ENCODE measurements at places on chromosomes 16 and 17. TPM values are rescaled to one million over a fixed set of nuclear protein-coding genes. Genes with fewer than 3 reads are reported as not detected.
A peak's percentile ranks its signal among the peaks of the same experiment; 100 is the strongest.

The CFAP119 gene
- total RNA-seq, result 4.0 TPM

DNA sequence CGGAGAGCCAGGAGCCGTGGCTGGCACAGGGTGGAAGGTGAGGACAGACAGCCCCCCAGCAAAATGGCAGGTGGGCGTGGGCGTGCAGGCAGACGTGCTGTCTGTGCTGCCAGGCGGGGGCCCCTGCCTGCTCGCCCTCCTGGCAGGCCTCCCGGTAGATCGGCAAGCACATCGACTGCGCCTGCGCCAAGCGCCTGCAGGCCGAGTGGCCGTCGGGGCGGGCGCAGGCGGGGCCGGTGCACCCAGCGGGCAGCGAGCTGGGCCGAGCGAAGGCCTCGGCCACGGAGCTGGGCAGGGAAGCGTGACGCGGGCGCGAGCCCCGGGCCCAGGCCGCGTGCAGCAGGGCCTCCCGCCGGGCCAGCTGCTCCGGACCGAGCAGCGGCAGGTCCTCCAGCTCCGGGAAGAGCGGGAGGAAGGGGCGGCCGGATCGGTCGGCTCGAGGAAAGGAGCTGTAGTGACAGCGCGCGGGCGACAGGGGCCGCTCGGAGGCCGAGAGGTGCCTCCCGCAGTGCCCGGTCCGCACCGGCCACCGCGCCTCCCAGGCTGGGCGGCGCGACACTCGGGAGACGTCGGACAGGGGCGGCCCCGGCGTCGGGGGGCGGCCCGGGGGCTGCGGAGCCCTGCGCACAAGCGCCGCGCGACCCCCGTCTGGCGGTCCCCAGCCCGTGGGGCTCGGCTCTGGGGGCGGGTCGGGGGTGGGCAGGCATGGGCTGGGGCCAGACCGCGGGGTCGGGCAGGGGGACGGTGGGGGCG is 16.9 kb downstream of the GRIN2C start:
- DNase-seq, result peak; percentile 31

- DNase-seq, result no peak
These were observed 7.5 kb upstream of the DNAJA2 start for GRCh38 chr16:46980926-46981325.

DNA sequence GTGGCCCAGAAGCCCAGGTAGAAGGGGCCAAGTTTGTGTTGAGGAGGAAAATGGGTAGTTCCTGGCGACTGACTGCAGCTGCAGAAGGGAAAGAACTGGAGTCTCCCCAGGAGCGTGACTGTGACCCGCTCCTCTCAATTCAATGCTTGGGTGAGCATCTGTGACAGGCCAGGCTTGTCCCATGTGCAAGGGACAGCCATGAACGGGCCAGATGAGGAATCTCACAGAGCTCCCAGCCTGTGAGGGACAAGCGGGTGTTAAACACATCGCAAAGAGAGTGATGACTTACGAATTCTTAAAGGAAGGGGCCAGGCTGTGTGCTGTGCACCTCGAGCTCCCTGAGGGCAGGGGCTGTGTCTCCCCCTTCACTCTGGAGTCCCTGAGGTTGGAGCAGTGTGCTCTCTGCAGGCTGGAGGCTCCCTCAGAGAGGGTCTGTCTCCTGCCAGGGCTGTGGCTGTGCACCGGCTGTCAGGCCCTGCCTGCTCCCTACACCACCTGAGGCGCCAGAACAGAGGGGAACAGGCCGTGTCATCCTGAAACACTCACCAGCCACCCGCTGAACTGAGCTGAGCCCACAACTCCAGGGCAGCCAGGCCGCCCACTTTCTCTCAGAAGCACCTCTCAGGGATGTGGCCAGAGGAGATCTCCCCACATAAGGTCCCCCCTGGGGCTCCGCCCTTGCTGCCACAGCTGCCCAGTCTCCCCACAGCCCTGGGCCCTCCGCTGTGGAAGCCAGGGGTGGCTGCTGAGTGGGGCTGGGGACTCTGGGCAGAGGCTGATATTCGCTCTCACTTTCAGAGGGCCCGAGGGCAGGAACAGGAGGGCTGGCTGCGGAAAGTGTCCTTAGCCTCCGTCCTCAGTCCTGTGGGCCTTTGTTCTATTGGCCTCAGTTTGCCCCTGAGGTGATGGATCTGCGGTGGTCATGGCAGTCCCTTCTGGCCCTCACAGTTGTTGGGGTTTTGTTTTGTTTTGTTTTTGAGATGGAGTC is 25.7 kb upstream of the NXPH3 start:
- no peak for DNase-seq

DNA sequence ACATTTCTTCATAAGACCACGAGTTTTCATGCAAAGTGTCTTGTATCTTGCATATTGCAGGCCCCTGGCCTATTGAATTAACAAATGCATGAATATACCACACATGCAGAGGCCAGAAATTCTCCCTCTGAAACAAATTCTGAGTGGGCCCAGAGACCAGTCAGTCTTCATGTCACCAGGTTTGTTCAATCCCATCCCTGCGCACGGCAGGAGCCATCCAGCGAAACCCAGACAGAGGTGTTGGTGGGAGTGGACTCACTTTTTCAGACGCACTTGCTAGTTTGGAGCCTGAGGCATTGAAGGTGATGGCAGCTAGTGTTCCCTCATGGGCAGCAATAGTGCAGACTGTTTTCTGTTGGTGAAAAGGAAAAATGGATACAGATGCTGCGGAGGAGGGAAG is 21.9 kb downstream of the WIPI1 start:
- DNase-seq, result no peak

- peak; percentile 55 for DNase-seq
These were observed 21.8 kb downstream of the CEP131 start for GRCh38 chr17:81200695-81201580.

DNA sequence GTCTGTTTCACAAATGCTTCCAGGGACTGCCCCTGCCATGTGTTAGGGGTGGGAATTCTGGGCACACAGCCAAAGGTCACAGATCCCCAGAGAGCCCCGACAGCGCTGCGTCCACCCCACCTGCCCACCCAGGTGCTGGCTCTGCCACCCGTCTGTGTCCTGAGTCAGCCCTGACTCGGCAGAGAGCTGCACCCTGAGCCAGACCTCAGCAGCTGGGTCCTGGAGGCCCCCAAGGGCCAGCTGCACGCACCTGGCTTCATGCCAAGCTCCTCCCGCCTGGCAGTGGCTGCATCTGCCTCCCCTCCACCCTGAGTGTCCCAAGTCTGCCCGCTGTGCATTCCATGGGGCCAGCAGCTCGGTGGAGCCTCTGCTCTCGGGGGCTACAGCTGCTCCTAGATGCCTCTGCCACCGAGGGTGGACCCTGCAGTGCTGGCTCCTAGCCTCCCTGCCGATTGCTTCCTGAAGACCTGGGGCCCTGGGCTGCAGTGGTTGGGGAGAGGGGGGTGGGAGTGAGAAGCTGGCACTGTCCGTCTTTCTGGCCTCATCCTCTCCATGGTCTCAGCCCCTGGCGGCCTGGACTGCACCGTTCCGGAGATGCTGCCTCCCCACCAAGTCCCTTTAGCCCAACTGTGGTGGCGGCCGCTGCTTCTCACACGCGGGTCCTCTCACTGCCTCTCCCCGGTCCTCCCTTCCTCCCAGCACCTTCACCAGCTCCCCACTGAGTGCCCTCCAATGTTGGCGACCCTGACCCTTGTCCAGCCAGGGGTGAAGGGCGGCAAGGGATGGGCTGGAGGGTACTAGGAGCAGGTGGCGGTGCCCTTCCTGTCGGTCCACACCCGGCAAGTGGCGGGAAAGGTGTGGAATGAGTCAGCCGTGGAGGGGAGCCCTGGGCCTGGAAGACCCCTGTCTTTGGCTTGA is 3.0 kb downstream of the SECTM1 start:
- DNase-seq, result peak; percentile 93

DNA sequence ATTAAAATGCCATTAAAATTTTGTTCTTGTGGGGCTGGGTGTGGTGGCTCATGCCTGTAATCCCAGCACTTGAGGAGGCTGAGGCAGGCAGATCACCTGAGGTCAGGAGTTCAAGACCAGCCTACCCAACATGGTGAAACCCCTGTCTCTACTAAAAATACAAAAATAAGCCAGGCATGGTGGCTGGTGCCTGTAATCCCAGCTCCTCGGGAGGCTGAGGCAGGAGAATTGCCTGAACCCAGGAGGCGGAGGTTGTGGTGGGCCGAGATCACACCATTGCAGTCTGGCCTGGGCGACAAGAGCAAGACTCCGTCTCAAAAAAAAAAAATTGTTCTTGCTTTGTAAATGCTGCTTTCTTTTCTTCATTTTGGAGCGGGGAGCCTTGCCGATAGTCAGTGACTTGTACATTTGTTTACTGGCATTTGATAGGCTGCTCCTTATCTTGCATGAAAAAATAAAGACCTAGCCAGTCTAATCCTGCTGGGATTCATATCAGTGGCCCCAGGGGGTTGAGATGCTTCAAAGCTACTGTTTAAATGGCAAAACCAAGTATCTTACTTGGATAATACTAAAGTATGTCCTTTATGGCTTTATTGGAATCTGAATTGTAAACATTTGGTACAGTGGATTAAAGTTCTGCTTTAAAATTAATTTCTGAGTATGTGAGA is 3.3 kb upstream of the CLTC start:
- no peak for DNase-seq

DNA sequence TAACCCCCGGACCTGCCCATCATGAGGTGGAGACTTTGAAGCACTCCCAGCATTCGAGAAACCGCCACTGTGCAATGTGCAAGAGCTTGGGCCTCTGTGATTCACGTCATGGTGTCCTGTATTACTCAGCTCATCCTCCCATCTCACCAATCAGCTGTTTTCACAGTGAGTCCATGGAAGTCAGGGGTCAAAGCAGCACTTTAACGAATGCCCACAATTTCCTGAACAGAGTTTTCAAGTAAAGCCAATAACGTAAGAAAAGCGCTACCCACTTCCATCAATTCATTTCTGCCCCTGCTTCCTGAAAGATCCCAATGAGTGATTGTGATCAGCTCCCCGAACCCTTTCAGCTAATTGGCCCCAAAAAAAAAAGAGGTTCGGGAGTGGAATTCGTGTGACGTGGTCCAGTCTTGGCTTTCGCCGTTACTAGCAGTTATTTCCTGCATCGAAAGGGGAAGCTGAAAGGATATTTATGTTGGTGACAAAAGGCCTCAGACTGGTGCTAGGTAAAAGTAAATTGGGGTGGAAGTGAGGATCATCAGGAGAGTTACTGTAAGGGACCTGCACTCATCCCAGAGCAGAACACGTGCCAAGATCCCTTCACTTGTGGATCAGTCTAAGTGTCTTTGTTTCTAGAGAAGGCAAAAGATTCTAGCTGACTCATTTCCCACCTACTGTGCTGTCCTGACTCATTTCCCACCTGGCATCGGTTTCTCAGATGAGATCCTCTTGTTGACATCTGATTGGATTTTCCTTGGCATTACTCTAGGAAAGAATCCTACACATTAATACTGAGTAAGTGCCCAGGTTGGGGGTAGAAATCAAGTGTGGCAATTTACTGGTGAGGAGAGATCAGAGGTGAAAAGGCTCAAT is 136.7 kb upstream of the NUDT7 start:
- peak; percentile 45 for DNase-seq

GRCh38 chr17:491086-492021 is 138.7 kb upstream of the RPH3AL start:
- peak; percentile 23 for DNase-seq

Data from LHCN-M2 (cell line).